Activated naive CD4-positive, alpha-beta T cell treated with anti-CD3 and anti-CD28 coated beads, Interleukin-2, amount 50 U/mL, for 72 hours (primary cell): ENCODE measurements at places on chromosomes 6 and 20. TPM values are rescaled to one million over a fixed set of nuclear protein-coding genes. Genes with fewer than 3 reads are reported as not detected.

DNA sequence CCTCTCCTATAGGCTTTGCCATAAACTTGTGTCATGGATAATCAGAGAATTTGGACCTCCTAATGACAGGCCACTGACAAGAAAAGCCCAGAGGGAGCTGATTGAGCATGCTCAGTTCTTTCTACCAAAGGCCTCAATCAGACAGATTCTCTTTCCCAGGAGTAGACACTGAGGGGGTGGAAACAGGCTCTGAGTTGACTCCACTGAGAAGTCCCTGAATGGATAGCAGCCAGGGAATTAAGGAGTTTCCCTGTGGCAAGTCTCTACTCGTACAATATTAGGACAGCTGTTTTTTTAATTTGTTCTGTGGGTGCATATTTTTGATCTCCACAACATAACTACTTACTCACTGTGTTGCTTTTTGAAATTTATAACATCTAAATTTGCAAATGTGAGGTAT, 63.3 kb downstream of the SLC16A10 start:
- DNase-seq, result no peak

DNA sequence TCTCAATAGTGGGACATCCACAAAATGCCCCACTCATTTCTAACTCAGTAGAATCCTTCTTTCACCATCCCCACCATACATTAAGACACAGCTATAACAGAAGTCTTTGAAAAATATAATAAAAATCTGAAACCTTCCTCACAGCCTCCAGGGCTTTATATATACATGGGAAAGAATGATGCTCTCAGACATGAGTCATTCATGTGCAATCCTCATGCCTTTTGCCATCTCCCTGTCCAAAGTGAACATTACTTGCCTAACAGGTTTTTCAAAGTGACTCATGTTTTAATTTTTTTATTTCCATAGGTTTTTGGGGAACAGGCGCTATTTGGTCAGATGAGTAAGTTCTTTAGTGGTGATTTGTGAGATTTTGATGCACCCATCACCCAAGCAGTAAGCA, 162.7 kb downstream of the RALGAPA2 start:
- no peak for DNase-seq

HLA-DPA1 gene
- total RNA-seq, result 24.4 TPM

GRCh38 chr6:139549561-139550070, 175.2 kb upstream of the CITED2 start:
- no peak for DNase-seq

NEDD9 gene
- total RNA-seq, result 11.0 TPM

- no peak for DNase-seq
Measured at GRCh38 chr6:139659196-139659595, 284.7 kb upstream of the CITED2 start.

GRCh38 chr6:1313767-1314503, 2.0 kb downstream of the FOXQ1 start:
- no peak for DNase-seq

TRIM40 gene
- total RNA-seq, result 0.12 TPM

DNA sequence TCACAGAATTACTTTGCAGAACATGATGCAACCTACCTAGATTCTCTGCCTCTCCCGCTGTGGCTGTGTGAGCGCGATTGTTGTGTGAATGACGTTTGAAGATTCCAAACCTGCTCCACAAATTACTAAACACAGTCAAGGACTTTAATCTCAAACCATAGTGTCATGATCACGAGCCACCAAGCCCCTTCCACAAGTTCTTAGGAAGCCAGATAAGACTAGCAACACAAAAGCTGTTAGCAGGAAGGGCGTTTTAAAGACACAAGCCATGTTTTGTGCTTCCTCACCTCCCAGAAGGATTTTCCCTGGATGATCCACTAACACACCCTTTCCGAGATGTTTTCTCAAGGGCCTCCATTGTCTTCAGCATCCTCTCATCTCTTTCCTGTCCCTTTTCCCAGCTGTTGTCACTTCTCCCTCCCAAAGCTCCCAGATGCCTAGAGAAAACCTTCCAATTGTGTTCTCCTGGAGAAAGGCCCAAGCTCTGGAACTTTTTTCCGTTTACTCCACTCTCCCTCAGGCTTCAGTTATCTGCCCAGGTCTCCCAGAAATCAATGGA, 12.8 kb downstream of the OPN5 start:
- no peak for DNase-seq

DNA sequence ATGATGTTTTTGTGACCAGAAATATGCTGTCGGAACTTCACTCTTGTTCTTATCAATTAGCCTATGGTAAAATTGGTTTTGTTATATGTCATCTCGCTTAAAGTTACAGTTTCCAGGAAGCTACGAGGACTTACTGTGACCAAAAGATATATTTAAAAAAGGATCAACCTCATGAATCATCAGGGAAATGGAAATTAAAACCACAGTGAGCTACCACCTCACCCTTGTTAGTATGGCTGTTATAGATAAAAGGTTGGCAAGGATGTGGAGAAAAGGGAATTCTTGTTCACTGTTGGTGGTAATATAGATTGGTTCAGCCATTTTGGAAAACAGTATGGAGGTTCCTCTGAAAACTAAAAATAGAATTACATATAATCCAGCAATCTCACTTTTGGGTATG, 14.3 kb upstream of the INSM1 start:
- DNase-seq, result no peak

DNA sequence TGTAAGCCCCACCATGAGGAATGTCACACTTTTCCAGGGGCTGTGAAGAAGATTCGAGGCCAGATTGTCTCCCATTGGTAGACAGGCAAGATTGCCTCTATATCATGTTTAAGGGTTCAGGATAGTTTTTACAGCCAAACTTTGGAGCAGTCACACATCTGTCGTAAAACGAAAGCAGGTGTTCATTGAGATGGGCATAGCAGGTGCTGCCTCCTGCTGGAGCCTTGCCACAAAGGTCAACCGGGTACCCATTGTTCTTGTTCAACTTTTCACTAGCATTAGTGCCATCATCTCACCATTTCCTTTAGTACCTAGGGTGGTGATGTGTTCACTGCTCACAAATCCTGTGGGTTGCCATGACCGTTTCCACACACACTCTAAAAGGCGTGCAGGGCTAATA, 198.3 kb downstream of the HTR1B start:
- DNase-seq, result no peak
